CMK (cell line): ENCODE measurements at places on chromosomes 1 and 21.

DNA sequence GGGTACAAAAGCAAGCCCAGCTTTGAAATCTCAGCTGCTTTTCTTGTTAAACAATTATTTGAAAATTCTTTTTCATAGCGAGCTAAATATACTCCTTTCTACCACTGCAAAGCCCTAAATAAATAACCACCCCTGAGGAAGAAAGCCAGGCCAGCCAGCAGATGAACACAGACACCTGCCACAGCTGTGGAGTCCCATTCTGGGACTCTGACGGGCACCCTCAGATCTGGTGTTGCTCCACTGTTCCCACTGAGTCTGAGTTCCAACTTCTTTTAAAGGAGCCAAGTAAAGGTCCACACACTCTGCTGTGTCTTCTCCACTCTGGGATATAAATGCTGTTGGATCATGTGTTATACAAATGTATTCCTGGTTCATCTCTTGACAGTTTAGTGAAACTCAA lies 77.6 kb upstream of the COA6 start:
- no peak for DNase-seq

DNA sequence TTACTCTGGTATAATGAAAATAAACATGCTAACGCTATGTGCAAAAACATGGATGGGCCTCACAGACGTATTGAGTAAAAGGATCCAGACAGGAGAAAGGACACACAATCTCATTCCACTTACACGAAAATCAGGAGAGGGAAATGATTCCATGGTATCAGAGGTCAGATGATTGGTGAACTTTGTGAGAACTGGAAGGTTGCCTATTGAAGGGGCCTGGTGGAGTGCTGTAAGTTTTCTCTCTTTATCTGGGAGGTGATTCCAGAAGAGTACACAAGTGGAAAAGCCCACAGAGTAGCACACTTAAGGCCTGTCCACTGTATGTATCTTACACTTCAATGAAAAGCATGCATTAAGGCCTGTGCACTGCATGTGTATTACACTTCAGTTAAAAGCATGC lies 9.6 kb downstream of the GSTM2 start:
- DNase-seq = no peak

DNA sequence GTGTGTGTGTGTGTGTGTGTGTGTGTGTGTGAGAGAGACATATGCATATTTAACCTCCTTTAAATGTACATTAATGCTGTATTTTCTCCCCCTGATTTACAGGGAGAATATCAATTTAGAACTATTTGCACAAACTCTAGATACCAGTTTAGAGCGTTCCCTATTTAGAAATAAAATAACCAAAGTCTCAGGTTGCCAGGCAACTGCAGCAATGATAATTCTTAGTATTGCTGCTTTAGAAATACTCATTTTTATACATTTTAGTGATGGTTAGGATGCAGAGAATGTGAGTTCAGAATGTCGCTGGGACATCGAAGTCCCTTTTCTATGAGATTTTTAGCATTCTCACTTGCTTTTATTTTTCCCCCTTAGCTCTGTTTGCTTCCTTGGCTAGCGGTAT lies 497.3 kb downstream of the KIF26B start:
- DNase-seq = no peak

DNA sequence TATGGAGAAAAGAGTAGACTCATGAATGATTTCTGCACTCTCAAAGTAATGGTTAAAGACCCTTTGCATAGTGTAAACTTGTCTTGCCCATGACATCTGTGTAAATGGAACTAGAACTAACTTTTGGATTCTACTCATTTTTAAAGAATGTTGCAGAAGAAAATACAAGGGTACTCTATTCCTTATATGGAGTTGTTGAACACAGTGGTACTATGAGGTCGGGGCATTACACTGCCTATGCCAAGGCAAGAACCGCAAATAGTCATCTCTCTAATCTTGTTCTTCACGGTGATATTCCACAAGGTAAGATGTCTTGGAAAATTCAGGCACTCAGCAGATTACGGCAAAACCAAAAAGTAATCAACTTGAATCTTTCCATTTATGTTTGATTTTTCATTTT lies 19.8 kb downstream of the CCT8 start:
- DNase-seq = no peak

- DNase-seq = no peak
These were observed 819 bp upstream of the GPR3 start for GRCh38 chr1:27391511-27392095.

GRCh38 chr1:229326601-229327000 lies 16.2 kb downstream of the CCSAP start:
- no peak for DNase-seq

DNA sequence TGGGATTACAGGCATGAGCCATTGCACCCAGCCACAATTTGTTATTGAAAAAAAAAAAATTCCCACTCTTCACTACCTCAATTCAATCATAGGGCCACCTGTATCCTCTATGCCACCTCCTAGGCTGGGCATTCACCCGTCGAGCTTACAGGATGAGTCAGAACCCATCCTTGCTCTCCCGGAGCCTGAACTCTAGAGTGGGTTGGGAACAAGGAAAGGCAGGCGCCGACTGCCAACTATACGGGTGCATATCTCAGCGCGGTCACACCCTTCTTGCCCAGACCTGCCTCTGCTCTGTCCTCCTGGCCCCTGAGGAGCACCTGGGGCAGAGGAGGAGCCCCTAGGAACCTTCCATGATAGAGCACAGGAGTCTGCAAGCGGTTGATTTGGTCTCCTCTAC lies 21.4 kb upstream of the LBR start:
- DNase-seq = no peak

DNA sequence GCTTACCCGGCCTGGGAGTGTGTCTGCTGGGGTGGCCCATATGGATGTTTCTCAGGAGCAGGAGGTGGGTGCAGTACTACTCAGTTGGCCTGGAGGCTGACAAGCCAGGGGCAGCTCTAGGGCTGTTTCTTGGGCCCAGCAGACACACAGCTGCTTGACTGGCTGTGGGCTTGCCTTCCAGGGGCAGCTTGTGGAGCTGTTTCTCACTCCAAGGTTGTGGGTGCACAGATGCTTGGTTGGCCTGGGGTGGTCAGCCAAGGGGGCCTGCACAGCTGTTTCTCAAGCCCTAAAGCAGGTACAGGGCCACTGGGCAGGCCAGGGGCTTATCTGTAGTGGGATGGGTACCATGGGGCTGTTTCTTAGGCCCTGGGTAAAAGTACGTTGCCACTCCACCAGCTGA lies 1078.1 kb upstream of the ADGRL2 start:
- DNase-seq = no peak
